ENCODE measurements at places on chromosomes 5 and 9.

GRCh38 chr5:76641514-76642120 lies 18.4 kb upstream of the F2RL2 start:
- peak; percentile 36 for DNase-seq

- no peak for DNase-seq
Observed at GRCh38 chr5:143313298-143313852, 90.1 kb downstream of the NR3C1 start.

- DNase-seq, result no peak
Observed at GRCh38 chr5:25160891-25161290, 516.1 kb upstream of the CDH10 start.

DNA sequence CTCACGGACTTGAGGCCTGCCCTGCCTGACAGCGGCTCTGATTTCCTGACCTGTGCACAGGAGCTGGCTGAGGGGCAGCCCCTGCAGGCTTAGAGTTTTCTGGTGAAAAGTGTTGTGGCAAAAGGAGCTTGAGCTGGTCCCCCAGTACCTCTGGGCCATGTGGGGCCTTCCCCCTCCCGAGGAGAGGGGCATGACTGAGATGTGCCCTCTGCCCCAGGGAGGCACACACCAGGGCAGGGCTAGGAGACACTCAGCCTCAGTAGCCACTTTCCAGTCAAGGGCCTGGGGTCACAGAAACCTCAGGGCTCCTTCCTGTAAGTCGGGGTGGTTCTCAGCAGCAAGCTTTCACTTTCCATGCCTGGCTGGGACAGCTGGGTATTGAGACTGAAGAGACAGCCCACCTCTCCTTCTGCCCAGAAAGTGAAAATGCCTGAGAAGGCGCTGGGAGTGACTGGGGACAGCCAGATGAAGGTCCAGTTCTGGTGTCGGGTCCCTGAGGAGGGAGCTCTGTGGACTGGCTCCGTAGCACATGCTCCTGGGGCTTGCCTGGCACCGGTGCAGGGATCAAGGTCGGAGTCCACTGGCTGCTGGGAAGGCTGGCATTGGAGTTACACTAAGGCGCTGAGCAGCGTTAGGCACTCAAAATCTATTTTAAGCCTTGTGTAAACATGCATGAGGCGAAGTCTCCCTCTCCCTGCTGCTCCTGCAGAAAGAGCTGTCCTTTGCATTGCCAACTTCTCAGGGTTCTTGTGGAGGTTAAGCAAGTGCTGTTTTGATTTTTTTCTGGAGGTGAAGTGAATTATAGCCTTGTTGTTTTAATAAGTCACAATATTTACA lies 394.9 kb downstream of the GADD45G start:
- no peak for DNase-seq

DNA sequence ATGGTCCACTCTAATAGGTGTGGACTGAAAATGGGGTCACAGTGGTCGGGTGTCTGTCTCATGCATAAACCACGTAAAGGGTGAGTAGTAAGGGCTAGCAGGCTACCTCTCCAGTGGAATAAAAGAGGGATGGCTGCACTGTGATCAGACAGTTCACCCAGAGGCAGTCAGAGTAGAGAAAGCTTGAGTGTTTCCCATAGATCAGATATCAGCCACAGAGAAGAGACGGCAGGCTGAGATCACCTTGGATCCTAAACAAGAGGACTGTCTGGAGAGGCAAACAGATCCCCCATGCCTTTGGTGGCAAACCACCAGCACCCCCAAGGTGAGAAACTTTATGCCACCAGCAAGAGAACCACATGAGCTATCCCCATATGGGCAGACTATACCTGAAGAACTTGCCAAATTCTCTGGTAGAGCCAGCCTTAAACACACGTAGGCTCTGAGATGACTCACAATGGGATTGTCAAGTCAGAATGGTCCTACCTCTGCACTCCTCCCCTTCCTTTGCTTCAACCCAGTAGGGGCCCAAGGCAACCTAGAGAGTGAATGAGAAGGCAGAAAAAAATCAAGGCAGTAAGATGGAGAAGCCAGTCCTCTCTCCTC lies 205.2 kb upstream of the MAP3K1 start:
- DNase-seq, result no peak

DNA sequence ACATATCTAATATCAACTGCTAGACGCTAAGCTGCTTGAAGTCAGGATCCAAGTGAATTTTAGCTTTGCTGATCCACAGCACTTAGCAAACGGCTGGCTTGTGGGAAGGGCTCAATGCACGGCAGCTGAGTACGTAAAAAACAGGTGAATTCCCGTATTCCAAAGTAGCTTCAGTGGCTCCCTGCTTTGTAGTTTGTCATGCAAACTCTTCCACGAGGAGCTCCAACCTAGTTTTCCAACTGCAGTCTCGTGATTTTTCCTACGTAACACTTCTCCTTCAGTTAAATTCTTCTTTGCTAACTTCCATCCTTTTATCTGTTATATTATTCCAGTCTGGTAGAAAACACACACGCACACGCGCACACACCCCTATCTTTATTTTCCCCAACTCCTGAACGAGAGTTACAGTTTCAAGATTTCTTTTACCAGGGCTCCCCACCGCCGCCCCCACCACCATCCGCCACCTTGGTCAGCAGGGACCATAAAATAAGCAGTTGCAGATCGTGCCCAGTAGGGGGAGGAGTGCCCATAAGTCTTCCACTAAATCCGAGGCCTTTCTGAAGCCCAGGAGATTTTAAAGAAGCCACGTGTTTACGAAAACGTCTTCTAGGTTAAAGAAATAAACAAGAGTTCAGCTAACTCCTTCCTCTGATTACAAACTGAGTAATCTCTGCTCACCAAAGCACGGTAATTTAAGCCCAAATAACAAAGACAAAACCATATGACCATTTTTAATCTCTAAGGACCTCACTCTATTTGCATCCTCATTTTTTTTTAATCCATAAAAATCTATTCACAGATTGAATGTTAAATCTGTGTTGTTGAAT lies 34.8 kb upstream of the TRIO start:
- no peak for DNase-seq

DNA sequence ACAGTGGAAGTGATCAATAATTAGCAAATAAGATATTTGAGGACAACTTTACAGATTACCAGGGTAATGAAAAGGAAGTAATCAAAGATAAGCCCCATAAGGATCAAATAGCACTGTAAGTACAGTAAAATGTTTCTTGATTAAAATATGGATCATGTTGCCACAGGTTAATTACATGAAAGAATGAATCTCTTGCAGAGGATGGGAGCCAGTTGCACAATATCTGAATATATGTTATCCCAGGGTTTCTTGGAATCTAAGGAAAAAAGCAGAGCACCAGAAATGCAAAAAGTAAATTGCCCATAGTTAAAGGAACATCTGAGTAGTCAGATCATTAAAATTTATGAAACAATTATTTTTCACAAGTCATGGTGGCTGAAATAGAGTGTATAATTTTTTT lies 13.8 kb upstream of the SRP19 start:
- no peak for DNase-seq

- no peak for DNase-seq
Observed at GRCh38 chr5:117590944-117591343, 1016.3 kb upstream of the SEMA6A start.

- DNase-seq, result no peak
Observed at GRCh38 chr5:168818558-168818957, 239.4 kb upstream of the PANK3 start.

- no peak for DNase-seq
Observed at GRCh38 chr5:177985430-177986040, 10.5 kb downstream of the PROP1 start.

GRCh38 chr9:14529054-14529453 lies 164.2 kb downstream of the ZDHHC21 start:
- no peak for DNase-seq

DNA sequence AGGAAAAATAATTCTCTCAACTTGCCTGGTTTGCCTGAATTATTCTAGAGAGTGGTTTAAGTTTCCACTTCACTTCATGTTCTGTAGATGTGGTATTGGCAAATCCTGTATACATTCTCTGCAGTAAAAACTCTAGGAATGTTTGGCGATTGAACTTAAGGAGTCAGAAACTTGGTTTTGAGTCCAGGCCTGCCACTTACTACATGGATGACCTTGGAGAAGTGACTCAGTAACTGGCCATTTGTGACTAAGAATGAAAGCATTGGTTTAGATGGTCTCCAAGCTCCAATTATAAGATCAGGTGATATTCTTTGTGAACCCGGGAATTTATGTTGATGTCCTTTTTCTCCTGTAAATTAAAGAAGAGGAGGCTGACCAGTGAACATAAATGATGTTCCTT lies 233.8 kb downstream of the GAS1 start:
- DNase-seq, result no peak

- DNase-seq, result no peak
Observed at GRCh38 chr9:87787735-87788134, 61.8 kb downstream of the CTSL start.

GRCh38 chr5:58041884-58042283 lies 418.0 kb downstream of the PLK2 start:
- no peak for DNase-seq

DNA sequence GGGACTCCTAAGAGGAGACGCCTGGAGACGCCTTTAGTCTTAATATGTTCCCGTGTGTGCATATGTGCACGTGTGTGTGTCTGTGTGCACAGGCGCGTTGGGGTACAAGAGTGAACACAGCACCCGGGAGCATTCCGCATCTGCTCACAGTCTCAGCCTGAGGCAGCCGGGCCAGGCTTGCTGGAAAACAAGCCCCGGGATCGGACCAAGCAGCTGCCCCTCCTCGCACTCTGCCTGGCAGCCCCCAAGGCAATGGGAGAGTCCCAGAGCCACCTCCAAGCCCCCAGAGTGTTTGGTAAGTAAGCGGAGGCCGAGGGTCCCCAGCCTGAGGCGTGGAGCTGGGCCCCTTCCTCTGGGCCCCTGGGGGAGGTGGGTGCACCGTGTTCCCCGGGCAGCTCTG lies 27.3 kb upstream of the UBAC1 start:
- no peak for DNase-seq

DNA sequence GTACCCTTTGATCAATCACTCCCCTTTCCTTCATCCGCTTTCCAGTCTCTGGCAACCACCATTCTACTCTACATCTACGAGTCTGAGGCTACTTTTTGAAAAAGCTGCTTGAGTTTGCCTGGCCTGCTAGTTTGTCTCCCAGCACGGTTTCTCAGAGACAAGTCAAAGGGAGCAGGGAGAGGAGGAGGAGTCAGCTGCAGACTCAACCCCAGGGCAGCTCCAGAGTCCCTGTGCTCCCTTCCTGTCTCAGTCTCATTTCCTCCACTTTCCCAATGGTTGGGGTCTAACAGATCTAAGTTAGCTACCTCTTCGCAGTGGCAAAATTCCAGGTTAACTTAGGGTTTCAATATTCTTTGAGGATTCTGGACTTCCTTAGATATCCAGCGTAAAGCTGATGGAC lies 80.0 kb upstream of the PCA3 start:
- DNase-seq, result no peak

DNA sequence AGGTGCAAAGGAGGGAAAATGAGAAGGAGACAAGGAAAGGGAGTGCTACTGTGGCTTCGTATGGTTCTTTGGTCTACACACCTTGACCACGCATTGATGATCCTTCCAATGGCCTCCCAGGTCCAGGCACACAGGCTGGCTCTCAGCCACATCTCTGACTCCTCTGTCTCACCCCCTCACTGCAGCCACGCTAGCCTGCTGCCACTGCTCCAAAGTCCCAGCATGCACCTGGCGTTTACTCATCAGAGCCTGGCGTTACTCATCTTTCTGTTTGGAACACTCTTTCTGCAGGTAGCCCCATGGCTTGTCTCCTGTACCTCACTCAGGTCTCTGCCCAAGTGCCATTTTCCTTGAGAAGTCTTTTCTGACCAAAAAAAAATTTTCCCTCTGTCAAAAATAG lies 195.5 kb downstream of the SNCAIP start:
- no peak for DNase-seq

DNA sequence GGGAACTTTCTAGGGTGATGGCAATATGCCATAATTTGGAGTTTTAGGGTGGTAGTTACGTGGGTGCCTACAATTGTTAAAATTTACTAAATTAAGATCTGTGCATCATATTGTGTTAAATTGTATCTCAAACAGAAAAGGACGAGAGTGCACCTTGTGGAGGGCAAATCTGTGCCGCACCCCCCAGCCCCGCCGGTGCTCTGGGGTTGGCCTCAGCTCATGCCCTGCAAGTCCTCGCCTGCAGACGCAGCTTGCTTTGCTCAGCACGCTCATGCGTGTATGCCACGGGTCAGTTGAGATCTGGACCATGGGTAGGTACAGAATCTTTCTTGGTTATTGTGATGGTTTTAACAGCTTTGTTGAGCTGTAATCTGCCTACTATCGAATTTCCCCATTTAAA lies 33.7 kb upstream of the FCN1 start:
- DNase-seq, result no peak

GRCh38 chr5:32534041-32534440 lies 51.3 kb upstream of the SUB1 start:
- no peak for DNase-seq

DNA sequence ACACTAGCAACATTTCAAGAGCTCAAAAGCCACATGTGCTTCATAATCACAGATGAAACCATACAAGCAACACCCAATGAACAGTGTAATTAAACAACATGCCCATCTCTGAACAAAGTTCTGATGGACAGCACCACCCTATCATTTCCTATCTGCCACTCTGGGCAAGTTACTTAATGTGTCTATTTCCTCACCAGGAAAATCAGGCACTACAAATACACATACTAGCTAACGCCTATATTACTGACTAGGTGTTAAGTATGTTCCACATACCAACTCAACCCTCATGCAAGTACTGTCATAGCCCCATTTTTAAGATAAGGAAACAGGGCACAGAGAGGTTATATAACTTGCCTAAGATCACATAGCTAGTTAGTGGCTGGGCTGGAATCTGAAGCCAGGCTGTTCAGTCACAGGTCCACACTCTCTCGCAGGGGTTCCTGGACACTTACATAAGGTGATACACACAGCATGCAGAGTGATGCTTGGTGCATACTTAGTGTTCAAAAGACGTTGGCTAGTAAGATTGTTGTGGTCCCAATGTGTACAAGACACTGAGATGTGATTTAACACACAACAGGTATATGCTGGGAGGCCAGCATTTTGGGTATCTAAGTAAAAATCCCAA lies 24.2 kb downstream of the CORO2A start:
- DNase-seq, result no peak

DNA sequence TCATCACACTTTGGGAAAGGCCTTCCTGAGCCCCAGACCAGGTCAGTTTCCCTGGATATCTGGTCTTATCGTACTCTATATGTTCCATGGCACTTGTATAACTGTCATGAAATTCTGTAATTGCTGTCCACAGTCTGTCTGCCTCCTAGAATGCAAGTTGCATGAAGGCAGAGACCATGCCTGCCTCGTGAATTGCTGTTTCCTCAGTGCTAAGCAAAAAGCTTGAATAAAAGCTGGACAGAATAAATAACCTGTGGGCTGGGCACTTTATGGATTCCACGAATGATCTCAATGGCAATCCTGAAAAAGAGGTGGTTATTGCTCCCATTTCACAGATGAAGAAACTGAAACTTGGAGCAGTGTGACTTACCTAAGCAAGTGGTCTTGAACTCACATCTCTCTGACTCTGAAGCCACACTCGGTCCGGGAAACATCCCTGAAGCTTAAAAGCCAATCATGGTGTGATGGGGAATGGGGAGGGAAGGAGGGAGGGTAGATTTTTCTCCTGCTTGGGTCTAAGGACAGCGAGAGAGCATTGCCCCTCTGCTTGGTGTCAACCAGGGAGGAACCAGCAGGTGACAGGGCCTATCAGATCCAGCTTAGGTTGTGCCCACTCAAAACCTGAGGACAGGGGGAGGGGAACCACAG lies 13.2 kb upstream of the LHX2 start:
- DNase-seq, result no peak

Measured in effector memory CD4-positive, alpha-beta T cell (primary cell).